ENCODE measurements at places on chromosomes 5 and 9.

- DNase-seq, result no peak
These were observed 1.3 kb downstream of the ENHO start for GRCh38 chr9:34521406-34522045.

DNA sequence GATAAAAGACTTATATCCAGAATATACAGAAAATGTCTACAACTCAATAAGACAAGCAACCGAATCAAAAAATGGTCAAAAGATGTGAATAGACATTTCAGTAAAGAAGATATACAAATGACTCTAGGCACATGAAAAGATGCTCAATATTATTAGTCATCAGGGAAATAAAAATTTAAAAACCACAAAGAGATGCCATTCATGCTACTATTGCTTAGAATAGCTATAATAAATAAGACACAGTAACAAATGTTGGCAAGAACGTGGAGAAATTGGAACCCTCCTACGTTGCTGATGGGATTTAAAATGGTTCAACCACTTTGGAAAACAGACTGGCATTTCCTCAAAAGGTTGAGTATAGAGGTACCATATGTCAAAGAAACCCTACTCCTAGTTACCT lies 39.8 kb downstream of the POLK start:
- DNase-seq, result no peak

GRCh38 chr5:172705576-172706084 lies 64.6 kb downstream of the NEURL1B start:
- no peak for DNase-seq

DNA sequence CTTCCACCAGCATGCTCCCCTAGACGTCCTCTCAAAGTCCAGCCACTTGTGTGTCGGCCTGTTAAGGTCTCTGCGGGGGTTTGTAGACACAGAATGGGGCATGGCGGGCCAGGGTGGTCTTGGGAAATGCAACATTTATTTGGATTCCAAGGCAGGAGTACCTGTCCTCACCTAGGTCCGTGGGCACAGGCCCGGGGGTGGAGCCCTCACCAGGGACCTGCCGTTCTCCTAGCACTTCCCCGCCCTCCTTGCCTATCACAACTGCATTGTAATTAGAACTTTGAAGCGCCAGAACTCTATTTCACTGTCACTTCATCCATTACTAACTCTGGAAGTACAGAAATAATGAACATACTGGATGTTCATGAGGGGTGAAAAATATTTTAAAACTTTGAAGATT lies 268.3 kb upstream of the ACTBL2 start:
- no peak for DNase-seq

DNA sequence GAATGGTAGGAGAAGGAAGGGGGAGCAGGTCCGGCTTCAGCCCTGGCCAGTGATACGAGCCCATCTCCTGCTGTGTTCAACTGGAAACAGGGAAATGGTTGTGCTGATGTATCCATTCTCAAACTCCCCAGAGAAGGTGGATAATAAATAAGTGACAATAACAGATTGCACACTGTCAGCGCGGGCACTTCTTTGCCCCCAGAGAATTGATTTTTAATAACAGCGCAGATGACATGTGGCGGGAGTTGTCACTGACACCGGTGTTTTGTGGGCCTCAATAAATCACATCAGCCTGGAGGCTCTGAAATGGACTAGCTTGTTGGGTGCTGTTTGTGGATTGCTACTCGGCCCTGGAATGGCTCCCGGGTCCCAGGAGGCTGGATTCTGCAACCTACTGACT lies 141.4 kb upstream of the PANK3 start:
- no peak for DNase-seq

GRCh38 chr5:15943487-15943886 lies 236.1 kb downstream of the MARCHF11 start:
- DNase-seq, result no peak

DNA sequence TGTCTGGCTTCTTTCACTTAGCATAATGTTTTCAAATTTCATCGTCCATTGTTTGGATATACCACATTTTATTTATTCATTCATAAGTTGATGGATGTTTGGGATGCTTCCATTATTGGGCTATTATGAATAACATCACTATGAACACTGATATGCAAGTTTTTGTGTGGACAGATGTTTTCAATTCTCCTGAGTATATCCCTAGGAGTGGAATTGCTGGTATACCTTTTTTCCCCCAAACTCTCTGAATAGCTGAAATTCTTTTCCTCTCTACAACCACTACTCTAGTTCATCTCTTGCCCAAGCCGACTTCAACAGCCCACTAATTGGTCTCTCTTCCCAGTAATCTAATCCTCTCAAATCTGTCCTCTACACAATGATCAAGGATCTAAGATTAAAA lies 4.7 kb upstream of the ZFR start:
- no peak for DNase-seq

DNA sequence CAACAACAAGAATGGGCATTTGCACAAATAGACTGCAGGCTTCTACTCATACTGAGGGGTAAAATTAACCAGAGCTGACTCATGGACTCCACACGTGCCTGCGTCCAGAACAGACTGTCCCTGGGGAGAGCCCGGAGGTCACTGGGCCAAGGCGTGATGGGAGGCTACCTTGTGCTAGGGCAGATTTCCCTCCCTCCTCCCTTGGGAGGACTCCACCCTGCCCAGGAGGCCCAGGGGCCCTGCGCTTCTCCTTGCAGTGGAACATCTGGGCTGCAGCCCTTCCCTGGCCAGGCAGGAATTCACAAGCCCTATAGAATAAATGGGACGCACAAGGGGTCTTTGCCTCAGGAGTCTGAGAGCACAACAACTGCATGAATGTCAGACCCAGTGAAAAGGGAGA lies 35.6 kb downstream of the IRX2 start:
- DNase-seq, result no peak

DNA sequence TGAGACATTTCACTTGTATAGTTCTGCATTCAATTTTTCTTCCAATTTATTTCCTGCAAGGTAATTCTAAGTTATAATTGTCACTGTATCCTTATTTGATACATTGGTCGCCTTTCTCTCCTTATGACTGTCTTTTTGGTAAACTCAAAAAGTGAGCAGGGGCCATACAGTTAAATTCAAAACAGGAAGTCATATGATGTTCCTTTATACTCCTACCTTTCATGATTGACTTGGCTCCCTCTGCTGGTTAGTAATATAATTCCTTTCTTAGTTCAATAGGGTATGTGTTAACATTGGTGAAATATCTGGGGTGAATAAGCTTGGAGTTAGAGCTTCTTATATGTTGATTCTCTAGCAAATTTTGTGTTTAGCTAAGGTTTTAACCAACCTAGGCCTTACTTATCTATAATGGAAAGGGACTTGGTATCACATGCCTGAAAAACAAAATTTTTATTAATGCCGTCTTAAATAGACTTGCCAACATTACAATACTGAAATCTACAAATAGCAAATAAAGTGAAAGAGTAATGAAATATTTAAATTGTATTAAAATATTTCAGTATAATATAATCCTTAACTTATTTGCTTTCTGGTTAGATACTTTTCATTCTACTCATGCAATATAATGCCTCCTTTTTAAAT lies 6.0 kb upstream of the NIPBL start:
- no peak for DNase-seq

- DNase-seq, result no peak
These were observed 53.0 kb downstream of the UBE2QL1 start for GRCh38 chr5:6501701-6502100.

- no peak for DNase-seq
These were observed 62.6 kb downstream of the ADAMTSL1 start for GRCh38 chr9:18536554-18536953.

DNA sequence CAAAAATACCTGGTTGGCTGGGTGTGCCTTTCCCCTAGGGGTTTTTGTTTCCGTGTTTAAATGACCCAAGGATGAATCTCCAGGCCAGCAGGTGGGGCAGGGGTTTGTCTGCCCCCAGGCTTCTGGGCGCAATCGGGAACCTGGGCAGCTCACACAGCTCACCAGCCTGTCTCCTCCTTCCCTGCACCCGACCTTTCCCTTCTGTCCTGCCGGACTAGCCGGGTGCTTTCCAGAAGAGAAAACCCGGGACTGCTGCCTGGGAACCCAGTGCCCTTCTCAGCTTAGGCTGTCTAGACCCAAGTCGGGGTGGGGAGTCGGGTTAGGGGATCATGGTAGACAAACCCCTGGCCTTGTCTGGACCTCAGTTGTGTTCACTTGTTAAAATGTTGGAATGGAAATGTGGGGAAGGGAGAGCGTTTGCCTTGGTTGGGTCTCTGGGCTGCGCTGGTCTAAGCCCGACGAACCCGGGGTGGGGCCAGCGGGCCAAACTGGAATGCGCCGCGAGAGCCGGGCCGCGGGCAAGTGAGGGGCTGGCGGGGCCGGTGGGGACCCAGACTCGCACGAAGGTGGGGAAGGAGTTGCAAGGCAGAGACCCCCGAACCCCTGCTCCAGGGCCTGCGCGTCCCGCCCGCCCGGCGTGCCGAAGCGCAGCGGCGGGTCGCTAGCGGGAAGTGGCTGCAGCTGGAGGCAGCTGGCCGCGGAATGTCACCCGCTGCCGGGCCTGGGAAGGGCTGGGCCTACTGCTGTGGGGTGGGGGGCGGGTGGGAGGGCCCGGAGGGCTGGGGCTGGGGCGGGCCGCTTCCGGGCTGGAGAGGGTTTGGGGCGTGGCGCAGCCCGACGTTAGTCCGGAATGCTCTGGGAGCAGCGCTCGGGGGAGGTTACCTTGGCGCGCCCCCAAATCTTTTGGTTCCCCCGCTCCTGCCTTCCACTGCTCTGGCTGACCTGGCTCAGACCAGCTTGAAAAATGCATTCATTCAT lies 84.6 kb downstream of the DAB2IP start:
- DNase-seq, result no peak

- no peak for DNase-seq
These were observed 3.3 kb upstream of the FBXW11 start for GRCh38 chr5:172009536-172010270.

DNA sequence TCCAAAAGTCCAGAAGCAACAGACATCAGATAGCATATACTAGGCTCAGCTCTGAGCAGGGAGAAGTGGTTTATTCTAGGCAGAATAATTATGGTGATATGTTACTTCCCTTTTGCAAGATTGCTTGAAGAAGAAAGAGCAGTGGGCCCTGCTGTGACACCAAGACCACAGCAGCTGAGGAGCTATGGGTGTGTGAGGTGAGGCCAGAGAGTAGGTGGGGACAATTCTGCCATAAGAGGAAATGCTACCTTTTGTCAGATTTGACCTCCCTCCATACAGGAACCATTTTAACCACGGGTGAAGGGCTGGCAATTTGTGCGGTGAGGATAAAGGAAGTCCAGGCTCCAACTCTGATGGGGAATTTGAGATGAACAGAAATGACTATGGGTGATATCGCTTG lies 51.3 kb downstream of the TNFSF15 start:
- no peak for DNase-seq

DNA sequence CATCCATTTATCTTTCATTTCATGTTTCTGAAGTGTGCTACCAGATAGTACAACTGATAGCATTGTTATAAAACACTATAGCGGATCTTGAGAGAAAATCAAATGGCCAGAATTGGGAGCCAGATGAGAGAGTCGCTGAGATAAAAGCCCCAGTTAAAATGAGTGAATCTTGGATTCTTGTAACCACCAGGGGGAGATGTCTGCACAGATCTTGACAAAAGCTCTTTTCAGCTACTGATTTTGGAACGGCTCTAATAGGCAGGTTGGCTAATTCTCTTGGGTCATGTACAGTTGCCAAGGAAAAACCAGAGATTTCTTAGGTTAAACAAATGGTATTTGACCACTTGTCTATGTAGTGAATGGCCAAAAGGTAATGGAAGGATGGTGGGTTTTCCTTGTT lies 21.7 kb downstream of the F2RL2 start:
- no peak for DNase-seq
